ENCODE measurements at places on chromosomes 12 and 14. TPM values are rescaled to one million over a fixed set of nuclear protein-coding genes. Genes with fewer than 3 reads are reported as not detected.

DNA sequence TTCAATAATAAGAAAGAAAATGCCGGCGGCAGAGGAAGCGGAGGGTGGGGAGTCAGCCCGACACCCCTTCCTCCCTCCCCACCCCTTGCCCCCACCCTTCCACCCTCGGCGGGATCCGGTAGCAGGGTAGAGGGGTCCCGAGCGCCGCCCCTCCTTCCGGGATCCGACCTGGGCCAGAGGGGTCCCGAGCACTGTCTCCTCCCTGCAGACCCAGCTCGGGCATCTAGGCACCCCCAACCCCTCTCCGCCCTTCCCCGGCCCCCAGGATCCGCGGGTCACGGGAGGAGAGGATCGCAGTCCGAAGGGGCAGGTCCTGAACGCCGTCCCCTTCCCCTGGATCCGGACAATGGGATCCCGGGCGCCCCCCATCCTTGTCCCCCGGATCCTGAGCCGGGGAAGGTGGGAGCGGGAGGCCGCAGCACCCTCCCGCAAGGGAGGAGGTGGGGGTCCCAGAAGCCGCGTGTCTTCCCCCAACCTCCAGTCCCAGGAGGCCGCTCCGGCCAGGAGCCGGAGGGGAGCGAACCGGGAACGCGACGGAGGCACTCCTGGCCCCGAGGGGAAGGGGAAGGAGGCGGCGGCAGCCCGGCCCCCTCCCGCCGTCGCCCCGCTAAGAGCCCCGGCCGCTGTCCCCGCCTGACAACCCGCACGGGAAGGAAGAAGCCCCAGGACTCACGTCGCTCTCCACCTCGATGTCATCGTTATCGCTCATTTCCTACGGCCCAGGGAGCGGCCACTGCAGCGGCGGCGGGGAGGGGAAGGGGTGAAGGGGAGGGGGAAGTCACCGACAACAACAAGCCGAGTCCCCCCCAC, 481 bp downstream of the MAX start:
- no peak for DNase-seq

DNA sequence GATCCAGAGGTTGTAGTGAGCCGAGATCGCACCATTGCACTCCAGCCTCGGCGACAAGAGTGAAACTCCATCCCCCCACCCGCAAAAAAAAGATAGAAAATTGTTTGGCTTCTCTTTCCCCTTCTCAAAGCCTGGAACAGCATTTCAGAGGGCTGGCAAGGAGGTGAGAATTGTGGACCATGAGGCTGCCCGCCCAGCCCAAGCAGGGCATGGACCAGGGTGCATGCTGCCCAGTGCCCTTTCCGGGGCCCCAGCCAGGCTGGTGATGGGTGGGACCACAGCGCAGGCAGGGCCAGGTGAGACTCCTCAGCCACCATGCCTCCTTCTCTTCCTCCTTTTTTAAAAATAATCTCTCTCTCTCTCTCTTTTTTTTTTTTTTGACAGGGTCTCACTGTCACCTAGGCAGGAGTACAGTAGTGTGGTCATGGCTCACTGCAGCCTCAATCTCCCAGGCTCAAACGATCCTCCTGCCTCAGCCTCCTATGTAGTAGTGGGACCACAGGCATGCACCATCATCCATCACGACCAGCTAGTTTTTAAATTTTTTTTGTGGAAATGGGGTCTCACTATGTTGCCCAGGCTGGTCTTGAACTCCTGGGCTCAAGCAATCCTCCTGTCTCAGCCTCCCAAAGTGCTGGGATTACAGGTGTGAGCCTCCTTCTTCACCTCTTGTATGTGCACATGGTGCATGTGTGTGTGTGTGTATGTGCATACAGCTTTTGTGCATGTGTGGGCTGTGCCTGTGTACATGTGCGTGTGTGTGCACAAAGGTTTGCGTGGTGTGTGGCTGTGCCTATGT, 22.2 kb downstream of the SYNDIG1L start:
- DNase-seq = no peak

DNA sequence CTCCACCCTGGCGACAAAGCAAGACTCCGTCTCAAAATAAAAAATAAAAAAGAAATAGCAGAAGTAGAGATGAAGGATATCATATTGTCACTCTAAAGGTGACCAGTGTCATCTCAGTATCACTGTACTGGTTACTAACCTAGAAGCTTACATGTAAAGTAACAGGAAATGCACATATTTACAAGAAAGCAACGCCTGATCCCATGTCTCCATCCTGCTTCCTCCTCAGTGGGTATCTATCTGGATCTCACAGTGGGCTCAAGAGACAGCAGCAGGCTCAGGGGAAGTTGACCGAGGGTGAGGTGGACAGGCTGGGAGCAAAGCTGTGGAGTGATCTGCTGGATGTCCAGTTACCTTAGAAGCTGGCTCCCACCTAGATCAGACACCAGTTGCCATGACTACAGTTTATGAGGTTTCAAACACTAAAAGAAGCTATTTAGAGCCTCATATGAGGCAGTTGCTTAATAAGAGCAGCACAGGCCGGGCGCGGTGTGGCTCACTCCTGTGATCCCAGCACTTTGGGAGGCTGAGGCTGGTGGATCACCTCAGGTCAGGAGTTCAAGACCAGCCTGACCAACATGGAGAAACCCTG, 10.5 kb downstream of the MTRFR start:
- no peak for DNase-seq

- no peak for DNase-seq
Measured at GRCh38 chr12:52032446-52032803, 18.8 kb upstream of the NR4A1 start.

The MIP gene
- not detected for total RNA-seq

DNA sequence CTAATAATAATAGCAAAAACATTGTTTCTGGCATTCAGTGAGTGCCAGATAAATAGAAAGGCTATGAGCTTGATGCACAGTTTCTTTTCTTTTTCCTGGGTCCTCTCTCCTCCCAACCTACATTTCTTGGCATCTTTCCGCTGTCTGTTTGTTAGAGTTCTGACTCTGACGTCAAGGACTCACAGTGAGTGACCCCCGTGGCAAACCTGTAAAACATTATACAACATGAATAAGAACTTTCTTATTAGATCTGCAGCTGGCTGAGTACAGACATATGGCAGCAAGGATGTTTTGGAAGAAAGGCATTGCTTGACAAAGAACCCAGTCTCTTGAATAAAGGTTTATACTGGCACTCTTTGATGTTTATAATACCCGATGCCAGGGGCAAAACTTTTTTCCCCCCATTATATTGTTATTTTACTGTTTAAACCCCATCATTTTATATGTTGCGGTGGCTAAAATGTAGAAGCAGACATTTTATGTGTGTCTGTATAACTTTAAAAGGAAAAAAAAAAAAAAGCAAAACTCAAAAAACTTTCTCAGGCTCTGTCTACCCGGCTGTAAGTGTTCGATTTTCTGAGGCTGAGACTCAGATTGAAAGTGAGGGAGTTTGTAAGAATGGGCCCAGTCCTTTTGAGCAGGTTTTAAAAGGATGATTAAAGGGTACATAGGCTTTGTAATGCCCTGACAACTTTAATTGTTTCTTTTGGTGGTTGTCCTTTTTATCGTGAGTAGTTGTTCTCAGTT, 159.3 kb downstream of the PDE3A start:
- no peak for DNase-seq

The TMEM179 gene
- not detected for total RNA-seq

GRCh38 chr12:51269174-51270066, 795 bp downstream of the SMAGP start:
- peak; percentile 54 for DNase-seq

DNA sequence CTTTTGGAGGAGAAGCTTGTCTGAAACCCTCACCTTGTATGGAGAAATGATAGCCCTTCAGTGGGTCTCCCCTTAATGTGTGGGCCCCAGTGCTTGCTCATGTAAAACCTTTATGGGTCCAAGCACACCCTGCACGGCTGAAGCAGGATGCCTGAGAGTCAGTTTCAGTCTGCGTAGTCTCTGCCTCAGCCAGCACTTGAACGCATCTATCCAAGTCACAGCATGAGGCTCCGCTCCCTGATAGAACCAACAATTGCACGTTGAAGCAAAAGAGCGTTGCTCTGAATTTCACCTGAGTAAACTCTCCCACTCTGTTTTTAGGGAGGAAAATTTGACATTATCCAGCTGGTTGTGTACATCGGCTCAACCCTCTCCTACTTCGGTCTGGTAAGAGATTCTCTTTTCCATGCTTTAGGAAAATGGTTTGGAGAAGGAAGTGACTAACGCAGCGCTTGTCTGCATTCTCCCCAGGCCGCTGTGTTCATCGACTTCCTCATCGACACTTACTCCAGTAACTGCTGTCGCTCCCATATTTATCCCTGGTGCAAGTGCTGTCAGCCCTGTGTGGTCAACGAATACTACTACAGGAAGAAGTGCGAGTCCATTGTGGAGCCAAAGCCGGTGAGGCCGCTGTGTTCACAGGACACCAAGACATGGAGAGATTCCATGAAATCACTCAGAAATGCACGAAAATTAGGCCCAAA, 33.0 kb upstream of the P2RX4 start:
- DNase-seq = no peak

GRCh38 chr14:104301731-104302460, 163.5 kb downstream of the KIF26A start:
- no peak for DNase-seq

DNA sequence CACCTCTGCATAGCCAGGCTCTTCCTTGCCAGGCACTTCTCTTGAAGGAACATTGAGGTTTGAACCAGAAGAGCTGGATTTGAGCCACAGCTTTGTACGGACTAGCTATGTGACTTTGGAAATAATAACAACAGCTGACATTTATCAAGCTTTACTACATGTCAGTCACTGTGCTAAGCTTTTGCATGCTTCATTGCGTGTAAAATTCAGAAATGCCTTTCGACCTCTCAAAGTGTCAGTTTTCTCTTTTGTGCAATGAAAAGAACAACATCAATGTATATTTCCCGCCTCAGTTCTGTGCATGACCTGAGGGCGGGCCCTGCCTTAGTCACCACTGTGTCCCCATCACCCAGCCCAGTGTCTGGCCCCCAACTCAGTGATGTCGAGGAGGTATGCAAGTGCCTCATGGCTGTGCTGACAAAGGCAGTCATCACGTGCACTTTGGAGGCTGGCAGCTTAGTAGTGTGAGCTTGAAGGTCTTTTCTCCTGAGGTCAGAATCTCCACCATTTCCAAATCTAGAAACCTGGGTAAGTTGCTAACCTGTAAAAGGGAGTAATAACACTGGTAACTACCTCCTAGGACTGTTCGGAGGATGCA, 17.9 kb upstream of the AQP2 start:
- DNase-seq = no peak

DNA sequence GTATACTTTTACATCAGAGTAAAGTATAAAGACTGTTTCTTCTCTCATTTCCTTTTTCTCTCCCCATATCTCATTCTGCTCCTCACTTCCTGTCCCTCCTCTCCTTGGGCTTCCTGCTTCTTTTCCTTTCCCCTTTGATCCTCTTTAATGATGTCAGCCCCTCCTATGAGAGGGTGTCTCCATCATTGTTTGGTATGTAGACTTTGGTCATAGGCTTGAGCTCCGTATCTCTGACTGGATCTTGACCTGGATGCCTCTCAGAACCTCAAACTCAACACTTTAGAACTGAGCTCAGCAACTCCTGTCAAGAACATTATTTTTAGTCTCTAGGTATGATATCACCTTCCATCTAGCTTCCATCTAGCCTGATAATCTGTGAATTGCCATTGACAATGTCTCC, 50.3 kb downstream of the AKAP6 start:
- peak; percentile 49 for DNase-seq

The KRT83 gene
- total RNA-seq = not detected

- no peak for DNase-seq
Measured at GRCh38 chr12:90061809-90062208, 353.2 kb upstream of the ATP2B1 start.

DNA sequence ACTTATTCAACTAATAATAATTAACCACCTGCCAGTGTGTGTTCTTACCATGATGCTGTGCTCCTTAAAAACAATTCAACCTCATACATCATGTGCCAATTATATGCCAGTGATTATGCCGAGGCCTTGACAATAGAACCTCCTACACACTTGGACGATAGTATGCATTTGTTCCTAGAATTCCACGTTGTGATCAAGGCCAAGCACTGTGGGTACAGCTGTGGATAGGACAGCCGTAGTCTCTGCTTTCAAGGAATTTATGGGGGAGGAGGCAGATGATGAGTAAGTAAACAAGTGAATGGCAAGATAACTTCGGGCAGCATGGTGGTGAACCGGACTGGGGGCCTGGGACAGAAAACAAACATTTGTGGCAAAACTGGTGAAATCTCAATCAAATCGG, 18.0 kb upstream of the MYO1H start:
- DNase-seq = no peak

DNA sequence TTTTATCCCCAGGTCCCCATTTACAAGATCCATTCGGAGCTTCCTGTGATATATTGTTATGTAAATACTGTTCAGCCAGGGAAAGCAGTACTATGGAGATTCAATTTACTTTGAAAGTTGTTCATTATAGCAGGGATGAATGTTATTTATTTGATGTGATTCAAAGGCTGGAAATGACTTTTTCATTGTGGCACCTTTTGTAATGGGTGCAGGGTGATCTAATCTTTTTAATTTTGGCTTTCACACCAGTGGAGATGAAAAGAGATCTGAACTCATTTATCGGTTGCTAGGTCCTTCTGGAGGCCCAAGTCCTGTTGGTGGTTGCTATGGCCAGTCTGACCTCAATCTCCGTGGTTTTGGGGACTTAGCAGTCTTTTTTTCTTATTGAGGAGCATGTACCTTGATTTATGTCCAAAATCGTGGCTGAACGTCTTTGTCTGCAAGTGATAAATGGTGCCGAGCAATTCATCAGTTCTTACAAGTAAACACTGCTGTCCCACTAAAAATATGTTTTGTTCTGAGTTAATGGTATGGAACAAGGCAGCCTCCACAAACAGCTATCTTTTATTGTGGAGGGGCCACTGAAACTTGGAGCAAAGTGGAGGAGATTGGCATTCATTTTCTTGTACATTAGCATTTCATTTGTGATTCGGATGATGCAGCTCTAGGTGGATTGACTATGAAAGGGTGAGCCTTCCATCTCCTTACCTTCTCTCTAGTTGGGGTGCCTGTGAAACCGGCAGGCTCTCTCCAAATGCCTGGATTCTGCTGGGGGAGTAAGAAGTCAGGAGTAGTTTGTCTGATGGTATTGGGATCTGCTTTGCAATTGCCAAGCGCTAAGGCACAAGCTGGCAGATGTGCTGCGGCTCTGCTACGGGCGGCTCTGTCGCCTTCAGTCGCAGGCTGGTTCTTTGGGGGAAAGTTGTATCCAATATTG, 2.0 kb downstream of the RMST start:
- DNase-seq = no peak

Measured in HepG2 (cell line).